ENCODE measurements at places on chromosomes 6 and 20. TPM values are rescaled to one million over a fixed set of nuclear protein-coding genes. Genes with fewer than 3 reads are reported as not detected.

The CRISP3 gene
- not detected for total RNA-seq

The MDC1 gene
- 52.2 TPM for total RNA-seq

The PLTP gene
- 2.2 TPM for total RNA-seq

The WFDC12 gene
- total RNA-seq, result not detected

The MYCT1 gene
- not detected for total RNA-seq

The JPH2 gene
- 0.36 TPM for total RNA-seq

The GRM4 gene
- 0.14 TPM for total RNA-seq

The SAMD10 gene
- total RNA-seq, result 18.8 TPM

The FAM83C gene
- total RNA-seq, result not detected

The CTAGE9 gene
- total RNA-seq, result not detected

The RTF2 gene
- 99.8 TPM for total RNA-seq

The ADGRF4 gene
- total RNA-seq, result not detected

The ECT2L gene
- total RNA-seq, result not detected

The GOPC gene
- total RNA-seq, result 25.8 TPM

The ATP6V1G2 gene
- 5.5 TPM for total RNA-seq

Data from activated naive CD8-positive, alpha-beta T cell treated with anti-CD3 and anti-CD28 coated beads, Interleukin-2, amount 10 ng/mL, durations not matched to agents 7 days and 5 days (primary cell).